ENCODE measurements at places on chromosomes 16 and 17.

- H3K27me3 ChIP-seq = peaks cover 1% of the 10 kb centered on the region
- H3K4me3 ChIP-seq = no peak overlapping the region
- no peak overlapping the region for H3K27ac ChIP-seq
- no peak for DNase-seq
- no peaks in the 10 kb centered on the region for H3K4me1 ChIP-seq
- no peaks in the 10 kb centered on the region for H3K36me3 ChIP-seq
These were observed 246.9 kb upstream of the KCNJ16 start for GRCh38 chr17:69828087-69828486.

DNA sequence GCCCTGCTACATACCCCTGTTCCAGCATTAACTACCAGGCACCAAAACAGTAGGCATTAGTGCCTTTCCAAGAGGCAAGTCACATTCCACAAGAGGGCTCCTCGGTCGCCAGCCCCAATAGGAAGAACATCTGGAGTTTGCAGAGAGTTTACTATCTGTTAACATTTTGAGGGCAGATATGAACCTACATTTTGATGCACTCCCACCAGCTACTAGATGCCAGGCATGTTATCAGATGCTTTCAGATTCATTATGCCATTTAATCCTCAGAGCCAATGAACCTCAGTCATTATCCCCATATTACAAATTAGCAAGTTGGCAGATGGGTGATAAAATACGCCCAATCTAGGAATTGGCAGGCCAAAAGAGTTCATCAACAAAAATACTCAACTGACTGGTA is 4.2 kb upstream of the CMTM2 start:
- peaks cover 14% of the 10 kb centered on the region for H3K27me3 ChIP-seq
- H3K4me3 ChIP-seq = no peak overlapping the region
- H3K36me3 ChIP-seq = no peaks in the 10 kb centered on the region
- H3K4me1 ChIP-seq = no peaks in the 10 kb centered on the region
- no peak overlapping the region for H3K27ac ChIP-seq

DNA sequence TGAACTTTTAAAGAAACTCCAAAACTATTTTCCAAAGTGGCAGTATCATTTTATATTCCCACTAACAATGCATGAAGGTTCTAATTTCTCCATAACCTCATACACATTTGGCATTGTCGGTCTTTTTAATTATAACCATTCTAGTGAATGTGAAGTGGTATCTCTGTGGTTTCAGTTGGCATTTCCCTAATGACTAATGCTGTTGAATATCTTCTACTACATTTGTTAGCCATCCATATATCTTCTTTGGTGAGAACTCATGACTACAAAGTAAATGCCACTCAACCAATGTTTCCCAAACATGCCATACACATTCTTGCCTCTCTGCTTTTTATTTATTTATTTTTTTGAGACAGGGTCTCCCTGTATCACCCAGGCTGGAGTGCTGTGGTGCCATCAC is 31.7 kb upstream of the TAOK1 start:
- no peak overlapping the region for H3K4me3 ChIP-seq
- H3K27ac ChIP-seq = no peak overlapping the region
- no peaks in the 10 kb centered on the region for H3K27me3 ChIP-seq
- H3K4me1 ChIP-seq = no peaks in the 10 kb centered on the region
- DNase-seq = no peak

- H3K36me3 ChIP-seq = no peaks in the 10 kb centered on the region
- no peak overlapping the region for H3K27ac ChIP-seq
- H3K27me3 ChIP-seq = peaks cover 1% of the 10 kb centered on the region
- H3K4me3 ChIP-seq = no peak overlapping the region
These were observed 365.4 kb downstream of the SNX29 start for GRCh38 chr16:12341966-12342365.

GRCh38 chr16:11835891-11836649 is 15.3 kb downstream of the RSL1D1 start:
- no peak for DNase-seq
- peaks cover 4% of the 10 kb centered on the region for H3K4me1 ChIP-seq
- peak overlapping the region; percentile 76 for H3K27ac ChIP-seq
- no peaks in the 10 kb centered on the region for H3K27me3 ChIP-seq
- peak overlapping the region; percentile 40 for H3K4me3 ChIP-seq
- no peaks in the 10 kb centered on the region for H3K36me3 ChIP-seq

GRCh38 chr17:77146246-77146632 is 5.5 kb downstream of the SEC14L1 start:
- H3K27ac ChIP-seq = no peak overlapping the region
- DNase-seq = no peak
- H3K27me3 ChIP-seq = peaks cover 4% of the 10 kb centered on the region
- H3K36me3 ChIP-seq = peaks cover 5% of the 10 kb centered on the region
- peaks cover 34% of the 10 kb centered on the region for H3K4me1 ChIP-seq
- no peak overlapping the region for H3K4me3 ChIP-seq

DNA sequence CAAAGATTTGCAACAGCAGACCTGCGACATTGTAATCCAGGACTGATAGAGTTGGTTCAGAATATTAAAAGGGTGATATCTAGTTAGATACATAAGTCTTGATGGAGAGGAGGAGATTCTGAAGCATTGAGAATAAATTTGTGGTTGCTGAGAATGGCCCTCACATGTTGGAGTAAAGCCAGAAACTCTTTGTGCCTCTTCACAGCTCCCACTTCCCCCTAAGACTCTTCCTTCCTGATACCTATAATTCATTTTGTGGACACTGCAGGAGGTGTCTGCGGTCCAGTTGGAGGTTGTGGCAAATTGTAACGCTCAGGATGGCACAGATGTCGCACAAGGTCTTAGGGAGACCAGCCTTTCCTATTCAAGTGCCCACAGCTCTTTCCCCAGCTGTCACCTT is 17.5 kb downstream of the WWOX start:
- H3K27ac ChIP-seq = no peak overlapping the region
- no peaks in the 10 kb centered on the region for H3K27me3 ChIP-seq
- no peak for DNase-seq

GRCh38 chr16:9437115-9437514 is 345.7 kb downstream of the HAPSTR1 start:
- H3K27ac ChIP-seq = no peak overlapping the region
- no peaks in the 10 kb centered on the region for H3K27me3 ChIP-seq
- H3K4me1 ChIP-seq = no peaks in the 10 kb centered on the region
- H3K36me3 ChIP-seq = no peaks in the 10 kb centered on the region
- no peak for DNase-seq

All from glutamatergic neuron (in vitro differentiated cells).